Central memory CD8-positive, alpha-beta T cell (primary cell): ENCODE measurements at places on chromosomes 16 and 17.
A peak's percentile ranks its signal among the peaks of the same experiment; 100 is the strongest.

- peaks cover 21% of the 10 kb centered on the region for H3K4me1 ChIP-seq
- peaks cover 12% of the 10 kb centered on the region for H3K36me3 ChIP-seq
- no peaks in the 10 kb centered on the region for H3K27me3 ChIP-seq
- DNase-seq, result no peak
- H3K27ac ChIP-seq, result peak overlapping the region; percentile 29
Observed at GRCh38 chr17:67218385-67218950, 26.5 kb downstream of the HELZ start.

- H3K4me1 ChIP-seq, result peaks cover 7% of the 10 kb centered on the region
- H3K36me3 ChIP-seq, result no peaks in the 10 kb centered on the region
- H3K4me3 ChIP-seq, result peak overlapping the region; percentile 23
Observed at GRCh38 chr17:74354123-74354522, 7.5 kb downstream of the BTBD17 start.

DNA sequence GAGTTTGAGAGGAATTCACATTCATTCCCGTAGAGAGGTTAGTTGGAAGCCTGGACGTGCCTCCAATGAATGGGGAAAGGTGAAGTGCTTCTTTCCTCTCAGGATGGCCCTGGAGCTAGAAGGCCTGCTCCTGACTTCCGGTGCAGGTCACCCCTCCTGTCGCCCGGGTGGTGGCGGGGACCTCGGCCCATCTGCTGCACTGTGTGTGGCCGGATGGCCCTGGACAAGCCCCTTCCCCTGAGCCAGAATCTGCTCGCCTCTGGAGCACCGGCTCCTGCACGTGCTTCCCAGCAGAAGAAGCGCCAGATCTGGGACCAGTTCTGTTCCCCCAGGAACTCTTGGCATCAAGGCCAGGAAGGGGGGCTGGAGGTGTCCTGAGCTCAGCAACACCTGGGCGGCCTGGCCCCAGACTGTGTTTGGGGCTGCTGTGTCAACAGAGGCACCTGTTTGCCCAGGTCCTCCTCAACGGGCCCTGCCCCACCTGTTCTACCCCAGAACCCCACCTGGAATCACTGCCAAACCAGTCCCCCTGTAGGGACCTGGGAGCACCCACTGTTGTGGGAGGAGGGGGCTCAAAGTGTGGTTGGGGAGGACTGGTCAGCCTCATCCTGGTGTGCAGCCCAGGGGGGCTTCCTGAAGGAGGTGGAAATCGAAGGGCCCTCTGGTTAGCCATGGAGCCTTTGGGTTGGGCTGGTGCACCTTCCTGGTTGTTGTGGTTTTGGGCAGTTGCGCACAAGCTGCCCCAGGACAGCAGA, 5.1 kb upstream of the PERCC1 start:
- peaks cover 7% of the 10 kb centered on the region for H3K27me3 ChIP-seq
- H3K27ac ChIP-seq, result no peak overlapping the region
- H3K4me1 ChIP-seq, result no peaks in the 10 kb centered on the region
- H3K4me3 ChIP-seq, result no peak overlapping the region
- H3K36me3 ChIP-seq, result peaks cover 5% of the 10 kb centered on the region

DNA sequence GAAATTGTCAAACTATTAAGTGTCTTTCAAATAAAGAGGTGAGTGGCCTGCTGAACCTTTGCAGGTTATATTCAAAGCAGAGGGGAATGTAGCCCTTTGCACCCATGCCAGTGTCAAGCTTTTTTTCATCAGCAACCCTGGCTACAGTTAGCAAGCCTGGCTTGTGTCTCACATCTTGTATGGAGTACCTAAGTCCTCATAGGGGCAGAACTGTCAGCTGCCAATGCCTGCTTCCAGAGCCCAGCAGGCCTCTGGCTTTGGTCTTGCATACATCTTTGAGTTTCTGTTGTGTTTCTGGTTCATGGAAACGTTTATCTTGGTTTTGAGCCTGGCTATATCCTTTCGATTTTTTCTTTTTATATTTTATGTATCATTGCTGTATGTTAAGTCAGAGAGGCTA, 26.8 kb downstream of the REXO5 start:
- no peak overlapping the region for H3K4me3 ChIP-seq
- H3K4me1 ChIP-seq, result no peaks in the 10 kb centered on the region
- DNase-seq, result no peak
- no peak overlapping the region for H3K27ac ChIP-seq
- H3K36me3 ChIP-seq, result no peaks in the 10 kb centered on the region

GRCh38 chr17:40551879-40552768, 13.1 kb downstream of the CCR7 start:
- H3K27ac ChIP-seq, result peak overlapping the region; percentile 35
- H3K4me1 ChIP-seq, result peaks cover 76% of the 10 kb centered on the region
- no peaks in the 10 kb centered on the region for H3K27me3 ChIP-seq
- H3K4me3 ChIP-seq, result peak overlapping the region; percentile 11

GRCh38 chr17:4540687-4541327, 14.4 kb downstream of the MYBBP1A start:
- H3K36me3 ChIP-seq, result peaks cover 13% of the 10 kb centered on the region
- no peak for DNase-seq
- no peak overlapping the region for H3K4me3 ChIP-seq
- no peaks in the 10 kb centered on the region for H3K27me3 ChIP-seq
- H3K4me1 ChIP-seq, result no peaks in the 10 kb centered on the region

GRCh38 chr16:30652005-30652296, 1.2 kb downstream of the PRR14 start:
- peaks cover 36% of the 10 kb centered on the region for H3K36me3 ChIP-seq
- H3K27me3 ChIP-seq, result no peaks in the 10 kb centered on the region
- H3K4me3 ChIP-seq, result peak overlapping the region; percentile 100
- H3K27ac ChIP-seq, result peak overlapping the region; percentile 99
- peaks cover 33% of the 10 kb centered on the region for H3K4me1 ChIP-seq

GRCh38 chr16:4261557-4262172, 11.2 kb downstream of the TFAP4 start:
- no peaks in the 10 kb centered on the region for H3K27me3 ChIP-seq
- H3K4me3 ChIP-seq, result no peak overlapping the region
